Keratinocyte (primary cell): ENCODE measurements at places on chromosomes 7 and 10.

DNA sequence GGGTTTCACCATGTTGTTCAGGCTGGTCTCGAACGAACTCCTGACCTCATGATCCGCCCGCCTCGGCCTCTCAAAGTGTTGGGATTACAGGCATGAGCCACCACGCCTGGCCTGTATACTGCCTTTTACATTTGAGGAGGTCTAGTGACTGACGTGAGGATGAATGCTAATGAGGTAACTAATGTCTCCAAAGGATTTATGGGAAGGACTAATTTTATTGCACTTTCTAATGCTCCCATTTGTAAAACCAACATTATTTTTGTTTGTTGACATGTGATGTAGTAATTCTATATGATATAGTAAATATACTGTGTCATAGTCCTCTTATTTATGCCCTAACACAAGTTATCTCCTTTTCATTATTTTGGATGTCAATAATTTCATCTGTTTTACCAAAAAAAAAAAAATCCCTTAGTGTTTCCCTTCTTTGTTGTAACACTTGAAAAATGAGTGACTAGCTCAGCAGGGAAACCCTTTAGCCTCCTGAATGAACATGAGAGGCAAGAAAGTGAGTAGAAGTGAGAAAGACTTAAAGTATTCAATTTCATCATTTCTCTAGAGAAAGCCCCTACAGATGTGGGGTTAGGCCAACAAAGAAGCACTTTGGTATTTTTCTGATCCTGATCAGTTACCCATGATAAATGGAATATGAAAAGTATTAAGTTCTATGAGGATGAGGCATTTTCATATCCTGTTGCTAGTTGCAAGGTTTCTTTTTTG lies 596.9 kb upstream of the PCDH15 start:
- no peak for DNase-seq

- no peak for DNase-seq
Observed at GRCh38 chr7:151207315-151207714, 3.0 kb downstream of the H2BK1 start.

DNA sequence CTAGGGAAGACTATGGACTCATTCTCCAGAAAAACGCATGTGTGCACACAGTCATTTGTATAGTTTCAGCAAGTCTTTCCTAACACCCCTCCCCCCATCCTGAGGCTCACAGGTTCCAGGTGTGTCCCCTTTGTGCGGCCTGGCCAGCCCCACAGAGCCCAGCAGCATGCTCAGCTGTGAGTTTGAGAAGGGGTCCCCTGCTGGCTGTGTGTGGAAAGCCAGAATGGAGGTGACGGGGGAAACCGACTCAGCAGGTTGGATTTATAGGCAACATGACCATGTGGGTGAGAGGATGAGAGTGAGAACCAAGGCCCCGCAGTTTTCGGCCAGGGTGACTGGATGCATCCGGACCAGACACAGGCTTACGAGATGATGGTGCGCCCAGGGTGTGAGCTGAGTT lies 9.9 kb downstream of the PTPRE start:
- DNase-seq: no peak

DNA sequence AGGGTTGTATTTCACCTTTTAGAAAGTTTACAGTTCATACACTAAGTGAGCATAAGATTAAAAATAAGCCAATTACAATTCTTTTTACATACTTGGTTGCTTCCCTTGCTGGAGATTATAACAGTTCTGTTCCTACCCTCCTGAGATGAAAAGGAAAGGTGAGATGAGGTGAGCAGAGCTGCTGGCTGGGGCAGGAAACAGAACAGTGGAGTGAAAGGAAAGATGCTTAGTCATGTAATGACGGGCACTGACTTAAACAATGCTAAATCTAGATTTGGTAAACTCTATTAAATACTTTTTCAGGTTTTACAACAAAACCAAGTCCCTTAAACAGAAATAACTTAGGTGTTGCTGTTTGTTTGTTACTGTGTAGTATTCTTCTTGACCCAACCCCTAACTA lies 19.9 kb upstream of the ZEB1 start:
- DNase-seq: no peak

DNA sequence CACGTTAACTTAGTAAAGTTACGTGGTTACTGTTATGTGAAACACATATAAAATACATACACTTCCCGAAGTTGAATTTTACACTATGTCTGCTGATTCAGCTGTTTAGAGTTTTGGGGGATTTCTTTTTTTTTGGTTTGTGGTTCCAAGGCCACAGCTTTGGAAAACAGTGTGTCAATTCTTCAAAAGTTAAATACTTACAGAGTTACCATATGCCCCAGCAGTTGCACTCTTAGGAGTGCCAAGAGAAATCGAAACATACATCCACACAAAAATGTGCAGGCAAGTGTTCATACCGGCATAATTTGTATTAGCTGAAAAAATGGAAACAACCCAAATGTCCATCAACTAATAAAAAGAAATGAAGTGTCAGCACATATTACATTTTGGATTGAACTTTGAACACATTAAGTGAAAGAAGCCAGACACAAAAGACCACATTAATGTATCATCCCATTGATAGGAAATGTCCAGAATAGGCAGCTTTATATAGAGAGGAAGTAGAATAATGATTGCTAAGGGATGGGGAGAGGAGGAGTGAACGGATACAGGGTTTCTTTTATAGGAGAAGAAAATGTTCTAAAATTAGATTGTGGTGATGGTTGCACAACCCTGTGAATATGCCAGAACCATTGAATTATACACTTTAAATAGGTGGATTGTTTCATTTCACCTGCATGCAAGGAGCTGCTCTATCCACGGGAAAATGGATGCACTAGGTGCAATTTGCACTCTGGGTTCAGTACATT lies 17.6 kb downstream of the APBB1IP start:
- no peak for DNase-seq

DNA sequence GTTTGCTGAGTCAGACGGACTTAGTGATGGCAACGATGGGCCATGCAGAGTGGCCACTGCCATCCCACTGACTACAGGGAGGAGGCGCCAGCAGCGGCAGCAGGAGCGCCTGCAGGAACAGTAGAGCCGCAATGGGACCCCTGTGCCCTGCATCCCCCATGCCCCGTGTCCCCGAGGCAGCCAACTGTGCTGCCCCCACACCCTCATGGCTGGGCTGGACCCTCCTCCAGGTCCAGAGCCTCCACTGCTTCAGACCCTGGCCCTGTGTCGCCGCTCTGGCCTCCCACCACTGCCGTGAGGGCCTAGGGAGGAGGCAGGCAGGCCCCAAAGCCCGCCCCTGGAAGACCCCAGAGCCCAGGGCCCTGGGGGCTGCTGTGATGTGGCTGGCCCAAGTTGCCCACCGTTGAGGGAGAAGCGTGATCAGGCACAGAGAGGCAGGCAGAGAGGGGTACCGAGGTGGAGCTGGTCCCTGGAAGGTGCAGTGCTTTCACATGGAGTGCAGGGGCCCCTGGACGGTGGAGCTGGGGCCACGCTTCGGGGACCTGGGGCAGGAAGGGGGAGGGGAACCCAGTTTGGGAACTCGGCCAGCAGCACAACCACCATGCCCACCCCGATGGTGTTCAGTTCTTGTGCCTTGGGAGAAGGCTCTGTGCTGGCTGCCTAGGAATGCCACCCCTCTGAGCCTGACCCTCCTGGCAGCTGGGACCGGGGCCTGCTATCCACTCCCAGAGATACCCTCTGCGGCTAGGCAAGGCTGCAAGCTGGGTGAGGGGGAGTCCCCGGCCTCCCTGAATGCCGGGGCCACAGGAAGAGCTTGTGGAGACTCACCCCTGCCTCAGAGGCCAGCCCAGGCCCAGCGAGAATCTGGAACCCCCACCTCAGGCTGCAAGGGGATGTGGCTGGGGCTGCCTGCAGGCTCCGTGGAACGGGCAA lies 32.6 kb downstream of the DKK1 start:
- DNase-seq: no peak

DNA sequence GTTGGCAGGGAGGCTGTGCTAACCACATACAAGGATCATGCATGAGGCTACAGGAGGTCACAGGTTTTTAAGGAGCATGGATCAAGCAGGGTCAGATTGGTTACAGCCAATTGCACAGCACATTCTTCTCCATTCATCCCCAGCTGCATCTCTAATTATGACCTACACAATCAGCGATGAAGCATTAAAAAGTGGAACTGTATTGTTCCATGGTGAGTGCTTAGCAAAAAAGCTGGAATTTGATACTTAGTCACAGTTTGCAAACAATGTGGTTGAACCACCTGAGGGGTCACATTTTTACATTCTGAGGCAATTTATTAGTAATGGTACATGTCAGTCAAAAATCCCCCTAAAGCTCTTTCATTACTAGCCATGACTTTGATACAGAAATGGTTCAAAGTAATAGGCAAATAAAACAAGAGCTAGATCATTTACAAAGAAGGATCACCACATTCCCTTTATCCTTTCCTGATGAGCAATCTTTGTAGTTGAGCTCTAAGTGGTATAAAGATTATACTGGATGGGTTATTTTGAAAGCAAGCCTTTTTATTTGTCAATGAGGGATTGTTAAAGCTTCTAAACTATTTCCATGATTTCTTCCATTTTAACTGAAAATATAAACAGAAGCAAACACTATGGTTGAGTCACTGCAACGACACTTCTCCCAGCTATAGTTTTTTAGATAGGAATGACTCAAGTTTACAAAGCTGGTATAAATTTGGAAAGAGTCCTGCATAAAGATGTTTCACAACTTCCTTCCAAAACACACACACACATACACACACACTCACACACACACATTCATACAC lies 217.8 kb upstream of the SEMA3A start:
- DNase-seq: peak; percentile 58

- DNase-seq: no peak
Observed at GRCh38 chr7:39295796-39296195, 270.4 kb upstream of the YAE1 start.
